ENCODE measurements at places on chromosomes 4 and X.

- no peak for DNase-seq
Observed at GRCh38 chrX:9587642-9588041, 122.8 kb downstream of the TBL1X start.

GRCh38 chrX:15694941-15695451 lies 30.4 kb upstream of the CLTRN start:
- no peak for DNase-seq

DNA sequence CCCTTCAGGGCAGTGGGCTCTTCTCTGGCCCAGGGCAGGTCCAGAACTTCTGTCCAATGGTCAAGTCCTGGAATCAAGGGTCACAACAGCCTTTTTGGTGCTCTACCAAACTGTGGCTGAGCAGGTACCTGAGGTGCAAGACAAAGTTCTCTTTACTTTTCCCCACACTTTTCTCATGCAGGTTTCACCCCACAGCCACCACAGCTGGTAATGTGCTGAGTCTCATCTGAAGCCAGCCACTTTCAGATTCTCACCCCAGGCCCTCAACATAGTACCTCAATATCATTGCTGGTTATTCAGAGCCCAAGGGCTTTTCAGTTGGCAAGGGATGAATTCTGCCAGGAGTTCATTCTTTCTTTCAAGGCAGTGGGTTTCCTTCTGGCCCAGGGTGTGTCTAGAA lies 426.0 kb downstream of the TECRL start:
- no peak for DNase-seq

- no peak for DNase-seq
Observed at GRCh38 chr4:95000076-95000648, 242.4 kb downstream of the BMPR1B start.

DNA sequence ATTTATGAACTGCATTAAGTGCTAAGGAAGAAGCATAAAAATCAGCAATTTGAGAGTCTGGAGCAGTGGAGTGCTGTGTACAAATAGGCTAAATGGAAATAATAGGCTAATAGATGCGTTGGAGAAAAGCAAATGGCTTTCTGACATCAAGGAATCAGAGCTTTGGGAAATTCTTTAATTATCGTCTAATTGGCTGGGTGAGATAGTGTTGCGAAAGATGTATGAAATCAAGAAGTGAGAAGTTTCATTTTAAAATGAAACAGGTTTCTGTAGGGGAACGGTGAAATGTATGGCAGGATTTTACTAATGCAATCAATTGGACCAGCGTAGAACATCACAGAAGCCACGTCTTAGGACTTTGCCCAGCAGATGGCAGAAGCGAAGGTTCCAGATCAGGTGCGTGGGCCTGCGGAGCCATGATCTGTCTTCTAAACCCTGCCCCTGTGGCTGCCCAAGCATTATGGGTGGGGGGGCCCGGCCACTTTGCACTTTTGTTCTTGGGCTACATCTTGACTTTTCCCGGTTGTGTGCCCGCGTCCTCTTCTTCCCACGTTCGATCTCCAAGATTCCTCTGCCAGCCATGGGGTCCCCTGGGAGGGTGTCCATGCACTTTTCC lies 118.5 kb upstream of the SHISA3 start:
- no peak for DNase-seq

- no peak for DNase-seq
Observed at GRCh38 chr4:170777663-170778062, 687.9 kb upstream of the AADAT start.

DNA sequence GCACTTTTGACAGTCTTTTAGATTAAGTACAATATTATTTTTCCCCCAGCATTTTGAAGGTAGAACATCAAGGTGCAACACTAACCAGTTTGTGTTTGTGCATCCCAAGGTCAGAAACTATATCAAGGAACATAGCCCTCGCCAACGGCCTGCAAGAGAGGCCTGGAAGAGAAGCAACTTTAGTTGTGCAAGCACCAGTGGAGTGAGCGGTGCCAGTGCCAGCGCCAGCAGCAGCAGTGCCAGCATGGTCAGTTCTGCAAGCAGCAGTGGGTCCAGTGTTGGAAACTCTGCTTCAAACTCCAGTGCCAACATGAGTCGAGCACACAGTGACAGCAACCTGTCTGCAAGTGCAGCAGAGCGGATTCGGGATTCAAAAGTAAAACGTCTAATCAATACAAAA lies 21.7 kb downstream of the FAM199X start:
- DNase-seq: no peak

- DNase-seq: no peak
Observed at GRCh38 chr4:107216379-107216778, 180.3 kb upstream of the DKK2 start.

DNA sequence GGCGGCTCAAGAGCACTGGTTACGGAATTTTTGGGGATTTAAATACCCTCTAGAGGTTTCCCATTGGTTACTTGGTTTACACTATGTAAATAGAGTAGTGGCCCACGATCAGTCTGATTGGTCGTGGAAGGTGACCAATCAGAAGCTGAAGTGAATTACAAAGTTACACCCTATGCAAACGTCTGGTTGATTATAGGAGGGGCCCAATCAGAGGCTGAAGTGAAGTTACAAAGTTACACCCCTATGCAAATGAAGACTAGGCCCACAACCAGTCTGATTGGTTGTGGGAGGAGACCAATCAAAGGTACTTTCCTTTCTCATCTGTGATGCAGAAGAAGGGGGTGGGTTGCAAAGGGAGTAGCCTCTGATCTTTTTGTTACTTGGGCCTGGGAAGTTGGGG lies 45.1 kb upstream of the HSD17B10 start:
- DNase-seq: no peak

GRCh38 chrX:45889471-45889870 lies 655.8 kb downstream of the ZNF674 start:
- DNase-seq: no peak

GRCh38 chr4:116539744-116540143 lies 545.6 kb downstream of the TRAM1L1 start:
- no peak for DNase-seq

All from stimulated activated naive CD4-positive, alpha-beta T cell treated with Interleukin-2 at 50 U/mL for 16 hours (primary cell).